ENCODE measurements at places on chromosomes 11 and 22.

GRCh38 chr11:69711822-69712801 is 8.3 kb upstream of the FGF19 start:
- no peak for DNase-seq

DNA sequence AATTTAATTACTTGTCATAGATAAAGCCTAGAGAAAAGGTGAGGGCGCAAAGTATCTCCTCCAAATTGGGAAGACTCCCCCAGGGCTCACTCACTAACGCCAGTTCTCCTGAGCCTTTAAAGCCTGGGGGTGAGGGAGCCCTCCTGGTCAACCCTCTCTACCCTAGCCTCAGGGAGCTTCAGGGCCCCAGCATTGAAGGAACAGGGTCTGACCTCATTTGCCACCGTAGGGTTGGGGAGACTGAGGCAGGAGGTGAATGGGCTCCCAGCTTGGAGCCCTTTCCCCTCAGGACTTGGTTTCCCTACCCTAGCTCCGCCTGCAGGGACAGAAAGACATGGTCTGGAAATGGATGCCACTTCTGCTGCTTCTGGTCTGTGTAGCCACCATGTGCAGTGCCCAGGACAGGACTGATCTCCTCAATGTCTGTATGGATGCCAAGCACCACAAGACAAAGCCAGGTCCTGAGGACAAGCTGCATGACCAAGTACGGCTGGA is 1.7 kb downstream of the FOLR2 start:
- DNase-seq, result no peak

DNA sequence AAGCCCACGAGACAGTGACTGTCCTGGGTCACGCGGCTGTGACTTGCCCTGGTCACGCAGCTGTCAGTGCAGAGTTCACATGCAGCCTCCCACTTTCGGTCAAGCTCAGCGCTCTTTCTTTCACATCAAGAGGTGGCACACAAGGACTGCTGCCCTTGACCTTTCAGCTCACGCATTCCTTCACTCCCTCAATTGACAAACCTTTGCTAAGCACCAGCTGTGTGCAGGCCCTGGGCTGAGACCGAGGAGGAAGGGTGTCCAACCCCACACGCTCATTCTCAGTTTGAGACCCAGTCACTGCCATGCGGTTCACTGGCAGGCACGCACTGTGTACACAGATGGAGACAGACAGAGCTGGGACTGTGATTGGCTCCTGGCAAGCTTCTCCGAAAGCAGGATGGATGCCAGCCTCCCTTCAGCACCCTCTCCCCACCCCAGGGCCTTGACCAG is 70.3 kb downstream of the SCUBE1 start:
- no peak for DNase-seq

GRCh38 chr11:66554602-66555001 is 7.9 kb downstream of the ACTN3 start:
- no peak for DNase-seq

DNA sequence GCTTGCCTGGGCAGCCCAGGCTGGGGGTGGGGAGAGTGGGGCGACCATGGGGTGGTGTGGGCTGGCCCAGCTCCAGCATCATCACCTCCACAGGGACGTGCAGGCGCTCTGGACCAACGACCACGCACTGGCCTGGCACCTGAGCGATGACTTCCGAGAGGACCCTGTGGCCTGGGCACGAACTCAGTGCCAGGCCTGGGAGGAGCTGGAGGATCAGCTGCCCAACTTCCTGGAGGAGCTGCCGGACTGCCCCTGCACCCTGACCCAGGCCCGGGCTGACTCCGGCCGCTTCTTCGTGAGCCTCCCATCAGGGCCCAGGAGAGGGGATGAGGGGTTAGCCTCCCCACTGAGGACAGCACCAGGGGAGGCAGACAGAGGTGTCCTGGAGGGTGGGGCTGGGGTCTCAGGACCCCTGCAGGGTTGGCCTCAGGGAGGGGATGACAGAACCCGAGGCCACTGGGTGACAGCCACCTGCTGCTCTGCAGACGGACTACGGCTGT is 3.8 kb downstream of the SUSD2 start:
- no peak for DNase-seq

DNA sequence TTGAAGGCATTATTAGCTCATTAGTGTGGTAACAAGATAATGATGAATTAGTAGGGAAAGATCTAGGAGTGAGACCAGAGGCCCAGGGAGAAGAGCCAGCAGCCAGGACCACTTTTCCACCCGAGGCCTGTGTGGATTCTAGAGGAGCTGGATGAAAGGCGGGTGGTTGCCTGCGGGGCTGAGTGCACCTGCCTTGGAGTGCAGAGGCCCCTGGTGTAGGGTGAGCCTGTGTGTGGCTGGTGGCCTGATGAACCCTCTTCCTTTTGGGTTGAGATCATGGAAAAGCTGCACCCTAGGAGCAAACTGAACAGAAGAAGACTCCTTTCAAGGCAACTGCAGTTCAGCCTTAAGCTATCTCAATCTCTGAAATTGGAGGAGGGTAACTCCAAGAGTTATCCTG is 5.9 kb upstream of the TP53AIP1 start:
- DNase-seq, result no peak

GRCh38 chr22:46815559-46815895 is 53.1 kb downstream of the TBC1D22A start:
- no peak for DNase-seq

- no peak for DNase-seq
Measured at GRCh38 chr11:9576701-9577381, 3.4 kb downstream of the WEE1 start.

GRCh38 chr22:44361391-44362126 is 48.8 kb upstream of the SHISAL1 start:
- no peak for DNase-seq

DNA sequence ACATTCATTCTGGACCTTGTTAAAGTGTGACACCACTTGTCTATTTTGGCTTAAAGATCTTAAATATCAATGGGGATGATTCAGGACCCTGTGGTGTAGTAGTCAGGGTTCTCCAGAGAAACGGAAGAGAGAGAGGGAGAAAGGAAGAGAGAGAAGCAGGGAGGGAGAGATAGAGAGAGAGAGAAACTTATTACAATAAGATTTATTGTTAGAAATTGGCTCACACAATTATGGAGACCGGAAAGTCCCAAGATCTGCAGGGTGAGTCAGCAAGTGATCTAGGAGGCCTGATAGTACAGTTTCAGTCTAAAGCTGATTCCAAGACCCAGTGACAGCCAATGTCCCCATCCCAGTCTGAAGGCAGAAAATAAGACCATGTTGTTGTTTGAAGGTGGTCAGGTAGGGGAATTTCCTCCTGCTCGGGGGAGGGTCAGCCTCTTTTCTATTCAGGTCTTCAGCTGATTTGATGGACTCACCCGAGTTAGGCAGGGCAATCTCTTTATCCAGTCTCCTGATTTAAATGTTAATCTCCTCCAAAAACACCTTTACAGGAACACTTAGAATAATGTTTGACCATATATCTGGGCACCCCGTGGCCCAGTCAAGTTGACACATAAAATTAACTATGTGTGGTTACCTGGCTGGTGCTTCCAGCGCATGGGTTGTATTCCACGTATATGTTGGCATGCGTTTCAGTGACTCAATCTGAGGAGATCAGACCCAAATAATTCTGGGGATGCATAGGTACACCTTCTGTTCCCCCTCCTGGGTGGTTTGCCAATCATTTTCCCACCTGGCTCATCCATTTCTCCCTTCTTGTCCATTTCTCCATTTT is 1350.5 kb downstream of the TBC1D22A start:
- no peak for DNase-seq

DNA sequence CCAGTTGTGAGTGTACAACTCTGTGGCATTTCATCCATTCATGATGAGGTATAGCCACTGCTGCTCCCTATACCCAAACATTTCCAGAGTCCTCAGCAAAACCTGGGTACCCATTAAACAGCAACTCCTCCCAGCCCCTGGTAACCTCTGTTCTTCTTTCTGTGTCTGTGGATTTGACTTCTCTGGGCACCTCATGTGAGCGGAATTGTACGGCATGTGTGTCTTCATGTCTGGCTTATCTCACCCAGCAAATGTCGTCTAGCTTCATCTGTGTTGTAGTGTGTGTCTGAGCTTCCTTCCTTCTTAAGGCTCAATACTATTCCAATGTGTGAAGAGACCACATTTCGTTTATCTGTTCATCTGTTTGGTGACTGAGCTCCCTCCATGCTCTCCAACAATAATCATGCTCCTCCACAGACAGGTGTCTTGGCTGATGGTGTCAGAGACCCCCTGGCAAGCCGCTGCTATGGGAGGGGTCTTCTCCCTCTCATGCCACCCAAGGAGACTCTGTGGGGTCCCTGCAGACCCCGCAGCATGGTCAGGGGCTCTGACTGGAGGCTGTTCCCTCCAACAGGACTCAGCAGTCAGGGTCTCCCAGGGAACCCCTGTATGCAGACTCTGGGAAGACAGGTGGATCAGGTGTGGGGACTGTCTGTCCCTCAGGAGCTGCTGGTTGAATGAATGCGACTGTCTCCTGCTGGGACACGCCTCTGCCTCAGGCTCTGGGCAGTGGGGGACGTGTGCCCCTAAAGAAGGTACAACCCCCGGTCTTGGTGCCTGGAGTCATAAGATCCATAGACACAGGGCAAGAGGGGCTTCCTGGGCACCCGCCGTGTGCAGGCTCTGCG is 52.7 kb downstream of the SMIM38 start:
- DNase-seq, result no peak

- no peak for DNase-seq
Measured at GRCh38 chr22:49302530-49302929, 525.1 kb downstream of the BRD1 start.

- no peak for DNase-seq
Measured at GRCh38 chr22:29275167-29275566, 7.1 kb downstream of the EWSR1 start.

GRCh38 chr11:65087827-65088226 is 3.8 kb downstream of the ZFPL1 start:
- no peak for DNase-seq

GRCh38 chr11:65113839-65114238 is 2.2 kb downstream of the TM7SF2 start:
- DNase-seq, result no peak

- DNase-seq, result no peak
Measured at GRCh38 chr11:1348796-1349326, 39.4 kb upstream of the TOLLIP start.

- no peak for DNase-seq
Measured at GRCh38 chr11:97557399-97557798, 1167.6 kb downstream of the JRKL start.

DNA sequence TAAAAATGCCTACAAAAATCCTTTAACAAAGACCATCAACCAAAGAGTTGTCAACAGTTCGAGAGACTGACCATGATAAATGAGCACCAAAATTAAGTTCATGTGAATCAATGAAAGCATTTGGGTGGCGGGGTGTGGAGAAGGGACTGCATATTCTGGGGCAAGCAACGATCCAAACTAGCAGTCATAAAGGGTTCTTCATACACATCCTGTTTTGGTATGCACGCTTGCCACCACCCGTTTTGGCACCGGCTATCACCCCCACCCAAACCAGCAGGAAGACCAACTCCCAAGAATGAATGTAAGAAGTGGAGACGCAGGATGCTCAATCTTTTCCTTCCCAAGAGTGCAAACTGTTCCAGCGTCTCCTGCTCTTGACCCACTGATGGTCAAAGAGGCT is 80.8 kb downstream of the SGSM3 start:
- DNase-seq, result no peak

DNA sequence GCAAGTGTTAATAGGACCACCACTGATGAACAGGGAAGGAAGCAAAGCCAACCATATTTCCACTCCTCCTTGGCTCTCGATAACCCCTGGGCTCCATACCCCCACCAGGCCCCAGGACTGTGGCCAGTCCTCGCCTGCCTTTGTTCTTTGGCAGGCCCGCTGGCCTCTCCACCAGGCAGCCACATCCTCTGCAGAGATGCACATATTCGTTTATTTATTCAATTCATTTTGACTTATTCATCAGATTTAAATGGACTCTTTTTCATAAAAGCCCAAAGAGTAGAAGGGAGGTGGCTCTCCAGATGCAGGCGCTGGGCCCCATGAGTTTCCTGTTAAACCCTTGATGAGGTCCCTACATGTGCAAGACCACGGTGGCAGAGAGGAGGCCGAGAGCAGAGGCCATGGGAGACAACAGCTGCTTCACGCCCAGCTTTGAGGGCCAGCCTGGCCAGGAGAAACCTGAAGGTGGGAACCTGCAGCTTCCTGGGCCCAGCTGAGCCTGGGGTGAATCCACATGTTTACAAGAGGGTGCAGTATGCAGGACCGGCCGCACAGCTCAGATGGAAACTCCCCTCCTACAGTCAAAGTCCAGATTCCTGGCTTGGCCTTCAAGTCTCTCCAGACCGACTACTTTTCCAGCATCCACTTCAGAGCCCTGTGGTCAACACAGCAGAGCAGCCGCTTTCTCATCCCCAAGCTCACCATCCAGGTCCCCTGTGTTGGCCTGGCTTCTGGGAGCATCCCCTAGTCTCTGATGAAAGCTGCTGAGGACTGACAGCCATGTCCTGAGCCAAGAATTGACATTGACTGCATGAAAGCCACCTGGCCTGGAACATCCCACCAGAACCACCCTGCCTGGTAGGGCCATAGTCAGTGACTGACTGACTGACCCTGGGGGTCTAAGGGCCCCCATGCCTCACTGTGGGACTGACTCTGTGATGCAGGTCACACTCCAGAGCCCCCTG is 39.7 kb upstream of the CCND1 start:
- DNase-seq, result no peak

DNA sequence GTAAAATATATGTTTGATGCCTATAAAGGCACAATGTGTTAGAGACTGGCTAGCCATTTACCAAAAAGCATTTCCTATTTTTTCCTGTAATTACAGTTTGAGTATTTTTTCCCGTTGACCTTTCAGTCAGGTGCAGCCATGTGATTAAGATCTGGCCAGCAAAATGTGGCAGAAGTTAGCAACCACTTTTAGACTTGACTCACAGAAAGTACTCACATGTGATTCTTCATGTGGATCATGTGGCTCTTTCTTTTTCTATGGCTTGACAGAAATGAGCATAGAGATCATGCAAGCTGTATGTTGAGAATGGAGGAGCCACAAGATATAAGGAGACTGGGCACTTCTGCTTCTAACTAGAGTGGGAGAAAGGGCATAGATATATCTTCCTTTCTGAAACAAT is 27.3 kb upstream of the RAB38 start:
- no peak for DNase-seq

DNA sequence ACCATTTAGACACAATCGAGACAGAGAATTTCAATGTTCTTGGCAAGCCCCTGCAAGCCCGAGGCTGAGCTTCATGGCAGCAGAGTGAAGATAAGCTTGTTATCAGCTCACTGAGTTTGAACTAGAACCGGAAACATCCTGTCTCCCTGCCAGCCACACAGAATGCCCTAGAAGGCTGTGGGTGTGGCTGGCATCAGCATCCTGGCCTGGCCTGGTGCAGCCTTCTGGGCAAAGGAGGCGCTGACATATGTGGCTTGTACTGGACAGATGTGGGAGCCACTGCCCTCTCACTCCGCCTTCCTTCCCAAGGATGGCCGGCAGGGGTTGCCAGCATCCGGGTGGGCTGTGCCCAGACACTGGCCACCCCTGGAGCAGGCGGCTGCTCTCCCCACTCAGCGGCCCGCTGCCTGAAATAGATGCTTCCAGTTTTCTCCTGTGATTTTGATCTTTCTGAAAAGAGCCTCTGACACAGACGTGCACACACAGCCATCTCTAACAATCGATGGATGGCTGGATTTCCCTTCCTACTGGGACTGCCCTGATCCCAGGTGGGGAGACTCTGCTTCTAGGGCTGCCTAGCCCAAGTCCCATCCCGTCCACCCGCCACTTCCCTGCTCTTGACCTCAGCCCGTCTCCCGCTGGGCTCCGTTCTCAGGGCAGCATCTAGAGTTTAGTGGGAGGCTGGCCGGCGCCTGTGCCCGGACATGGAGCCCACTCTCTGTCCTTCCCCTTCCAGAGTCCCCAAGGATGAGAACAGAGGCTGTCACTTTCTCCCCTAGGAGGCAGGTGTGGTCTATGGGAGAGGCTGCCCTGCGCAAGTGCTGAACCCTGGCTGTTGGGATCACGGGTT is 149.7 kb downstream of the CTTN start:
- no peak for DNase-seq

Data from stimulated activated CD8-positive, alpha-beta memory T cell treated with anti-CD3 and anti-CD28 coated beads, Interleukin-4, amount 100 ng/mL, for 4 hours (primary cell).